PC-9 (cell line): ENCODE measurements at places on chromosomes 7 and 10. TPM values are rescaled to one million over a fixed set of nuclear protein-coding genes. Genes with fewer than 3 reads are reported as not detected.

GLI3 gene
- total RNA-seq, result not detected in 2 replicates

DNA sequence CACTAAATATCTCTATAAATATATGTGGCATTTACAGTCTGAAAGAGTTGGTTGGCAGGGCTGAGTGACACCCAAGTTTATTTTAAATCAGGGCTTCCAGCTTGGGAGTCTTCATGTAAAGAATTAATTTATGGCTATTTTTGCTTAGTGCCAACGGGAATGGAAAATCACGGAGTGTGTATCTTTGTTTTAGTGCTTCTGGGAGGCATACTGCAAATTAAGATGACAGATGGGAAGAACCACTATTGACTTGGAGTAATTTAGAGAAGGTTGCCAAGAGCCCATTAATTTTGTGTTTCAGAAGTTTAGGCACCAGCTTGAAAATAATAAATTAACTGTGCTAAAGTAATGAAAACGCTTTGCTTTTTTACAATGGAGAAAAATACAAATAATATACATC, 135.2 kb downstream of the GPR37 start:
- DNase-seq, result no peak

TEX47 gene
- not detected in 2 replicates for total RNA-seq

DNA sequence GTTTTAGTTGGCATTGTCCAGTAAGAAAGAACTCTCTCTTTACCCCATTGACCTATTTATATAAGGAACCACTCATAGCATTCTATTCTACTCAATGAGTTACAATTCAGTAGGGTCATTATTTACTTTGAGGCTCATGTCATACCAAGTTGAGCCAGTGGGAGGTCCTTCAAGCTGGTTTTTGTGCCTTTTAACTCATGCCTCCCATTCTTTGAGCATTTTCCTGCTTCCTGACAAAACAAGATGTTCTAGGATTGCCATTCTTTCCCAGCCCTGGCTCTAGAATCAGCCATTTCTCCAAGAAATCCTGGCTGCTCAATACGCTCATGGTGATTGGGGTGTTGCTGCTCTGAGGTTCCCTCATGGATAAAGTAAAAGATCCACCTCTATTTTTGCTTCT, 250.1 kb downstream of the ABCA13 start:
- no peak for DNase-seq

GRCh38 chr10:103613616-103614015, 120.1 kb downstream of the NEURL1 start:
- no peak for DNase-seq

- no peak for DNase-seq
Observed at GRCh38 chr7:40429826-40430225, 295.0 kb downstream of the SUGCT start.

- DNase-seq, result no peak
Observed at GRCh38 chr10:44126291-44126717, 258.6 kb downstream of the CXCL12 start.

LYZL1 gene
- total RNA-seq, result not detected in 2 replicates

VAX1 gene
- not detected in 2 replicates for total RNA-seq

SORCS3 gene
- total RNA-seq, result not detected in 2 replicates

CREB3L2 gene
- total RNA-seq, result 41.2 and 41.9 TPM in 2 replicates

- DNase-seq, result no peak
Observed at GRCh38 chr7:29161231-29161630, 14.9 kb upstream of the CPVL start.

DNA sequence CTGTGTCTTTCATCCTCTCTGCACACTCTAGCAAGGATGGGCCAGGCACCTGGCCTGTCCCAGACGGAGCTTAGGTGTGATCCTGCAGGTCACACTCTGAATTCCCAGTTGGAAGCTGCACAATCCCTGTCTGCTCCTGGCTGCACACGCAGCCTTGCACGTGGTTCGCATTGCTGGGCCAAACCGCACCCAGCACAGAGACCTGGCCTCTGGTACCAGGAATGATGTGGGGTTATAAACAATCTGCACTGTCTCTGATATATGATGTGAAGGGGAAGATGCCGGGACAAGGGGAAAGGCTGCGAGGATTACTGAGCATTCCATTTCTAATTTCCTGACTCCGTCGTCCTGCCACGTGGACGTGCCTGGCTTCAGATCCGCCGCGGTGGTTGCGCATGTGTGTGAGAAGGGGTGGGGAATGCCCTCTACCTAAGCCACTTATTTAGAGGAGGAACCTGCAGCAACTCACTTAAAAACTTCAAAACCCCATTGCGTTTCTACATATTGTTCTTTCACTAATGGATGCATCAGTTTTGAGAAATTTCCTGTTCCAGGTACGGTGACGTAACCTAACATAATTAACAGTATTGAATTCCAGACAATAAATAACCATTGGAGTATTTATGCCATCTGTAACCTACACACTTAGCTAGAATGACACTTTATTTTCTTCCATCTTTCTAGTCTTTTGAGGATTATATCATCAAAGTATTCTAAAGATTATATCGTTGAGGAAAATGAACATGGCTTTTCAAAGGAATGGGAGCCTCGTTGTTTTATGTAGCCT, 559.7 kb upstream of the MGMT start:
- no peak for DNase-seq

DNA sequence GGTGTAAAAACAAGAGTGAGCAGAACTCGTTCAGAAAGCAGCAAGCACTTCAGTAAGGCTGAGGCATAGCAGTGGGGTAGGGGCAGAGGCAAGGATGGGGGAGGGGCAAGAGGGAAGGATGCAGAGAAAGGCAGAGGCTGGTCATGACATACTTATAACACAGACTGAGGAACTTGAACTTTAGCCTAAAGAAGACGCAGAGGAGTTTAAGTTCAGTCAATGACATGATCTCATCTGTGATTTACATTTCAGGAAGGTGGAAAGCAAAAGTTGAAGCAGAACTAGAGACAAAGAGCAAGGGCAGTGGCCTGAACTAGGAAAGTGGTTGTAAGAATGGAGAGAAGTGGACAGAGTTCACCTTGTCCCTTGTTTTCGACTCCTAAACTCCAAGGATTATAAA, 15.8 kb downstream of the MACC1 start:
- DNase-seq, result no peak

SGPL1 gene
- 96.9 and 141 TPM in 2 replicates for total RNA-seq

DNA sequence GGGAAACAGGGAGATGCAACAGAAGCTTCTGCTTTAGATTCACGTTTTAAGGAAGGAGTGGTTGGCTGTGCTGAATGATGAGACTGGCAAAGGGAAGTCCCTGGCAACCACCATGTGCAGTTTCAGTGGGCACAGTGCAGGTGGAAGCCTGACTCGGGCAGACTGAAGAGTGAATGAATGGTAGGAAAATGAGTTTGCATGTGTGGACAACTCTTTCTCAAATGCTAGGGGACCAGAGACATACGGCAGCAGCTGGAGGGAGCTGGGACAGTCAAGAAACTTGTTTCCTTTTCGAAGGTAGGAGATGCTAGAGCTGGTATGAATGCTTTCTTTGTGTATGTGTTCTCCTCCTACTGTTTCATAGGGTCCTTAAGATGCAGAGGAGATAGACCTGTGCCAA, 29.0 kb downstream of the PODXL start:
- no peak for DNase-seq

DNA sequence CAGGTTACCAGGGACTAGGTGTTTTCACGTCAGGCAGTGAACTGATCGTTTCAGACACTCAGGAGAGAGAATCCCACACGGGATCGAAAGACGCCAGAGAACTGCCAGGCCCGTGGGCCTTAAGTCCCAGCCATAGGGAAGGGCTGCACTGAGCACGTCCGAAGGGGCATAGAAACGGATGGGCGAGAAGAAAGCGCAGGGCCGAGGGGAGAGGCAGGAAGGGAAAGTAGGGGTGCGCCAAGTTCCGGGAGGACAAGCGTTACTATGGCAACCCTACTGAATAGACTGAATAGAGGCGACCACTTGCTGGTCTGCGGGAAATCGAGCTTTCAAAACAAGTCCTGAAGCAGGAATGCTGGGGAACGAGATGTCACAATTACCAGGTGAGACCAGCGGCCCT, 421.3 kb upstream of the NUPR2 start:
- no peak for DNase-seq

WIPF3 gene
- 0.25 and 0.26 TPM in 2 replicates for total RNA-seq
